ENCODE measurements at places on chromosomes 4 and X. TPM values are rescaled to one million over a fixed set of nuclear protein-coding genes. Genes with fewer than 3 reads are reported as not detected.

DNA sequence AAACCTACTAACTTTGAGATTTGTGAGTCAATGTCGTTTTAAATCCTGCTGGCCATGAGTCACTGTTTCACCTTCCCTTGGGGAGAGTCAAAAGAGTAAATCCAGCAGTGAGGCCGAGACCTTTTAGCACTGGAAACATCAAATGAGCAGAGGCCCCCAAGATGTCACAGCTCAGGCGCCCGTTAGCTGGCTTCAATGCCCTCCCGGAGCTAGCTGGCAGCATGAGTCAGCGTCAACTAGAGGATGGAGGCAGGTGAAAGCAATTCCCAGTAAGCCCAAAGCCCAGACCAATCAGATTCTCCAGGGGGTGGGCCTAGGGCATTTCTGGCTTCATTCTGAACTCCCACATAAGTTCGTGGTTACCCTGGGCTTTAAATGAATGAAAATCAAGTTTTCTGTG lies 170.9 kb downstream of the CLCN4 start:
- no peak for DNase-seq

DNA sequence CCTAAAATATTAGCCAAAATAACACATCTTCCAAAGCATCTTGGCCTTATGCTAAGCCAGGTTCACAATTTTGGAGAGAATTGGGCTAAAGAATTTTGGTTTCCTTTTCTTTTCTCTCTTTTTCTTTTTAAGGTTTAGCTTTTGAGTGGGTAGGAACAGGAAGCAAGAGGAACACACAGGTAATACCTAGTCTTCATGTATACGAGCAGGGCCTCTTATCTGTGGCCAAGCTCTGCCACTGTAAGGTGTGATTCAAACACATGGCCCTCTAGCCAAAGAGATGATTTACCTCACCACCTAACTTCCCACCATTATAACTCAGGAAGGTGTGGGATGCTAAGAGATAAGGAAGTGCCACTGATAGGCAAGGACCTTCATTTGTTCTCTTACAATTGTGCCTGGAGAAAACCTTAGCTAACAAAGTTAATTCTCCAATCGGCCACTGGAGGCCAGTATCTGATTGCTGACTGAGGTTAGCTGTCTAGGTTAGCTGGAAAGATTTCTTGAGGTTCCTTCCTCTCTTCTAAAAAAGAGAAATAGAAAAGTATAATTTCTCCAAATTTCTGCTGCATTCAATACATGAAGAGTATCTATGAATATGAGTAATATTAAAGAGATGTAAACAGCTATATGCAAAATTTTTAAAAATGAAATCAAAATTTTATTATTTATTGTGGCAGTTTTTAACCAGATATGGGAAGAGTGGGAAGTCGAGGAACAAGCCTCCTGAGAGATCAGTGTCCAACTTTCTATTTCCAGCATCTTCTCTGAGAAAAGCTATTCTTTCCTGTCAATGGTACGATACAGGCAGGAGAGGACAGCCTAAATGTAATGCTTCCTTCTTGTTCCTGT lies 30.1 kb upstream of the BBS7 start:
- no peak for DNase-seq

DNA sequence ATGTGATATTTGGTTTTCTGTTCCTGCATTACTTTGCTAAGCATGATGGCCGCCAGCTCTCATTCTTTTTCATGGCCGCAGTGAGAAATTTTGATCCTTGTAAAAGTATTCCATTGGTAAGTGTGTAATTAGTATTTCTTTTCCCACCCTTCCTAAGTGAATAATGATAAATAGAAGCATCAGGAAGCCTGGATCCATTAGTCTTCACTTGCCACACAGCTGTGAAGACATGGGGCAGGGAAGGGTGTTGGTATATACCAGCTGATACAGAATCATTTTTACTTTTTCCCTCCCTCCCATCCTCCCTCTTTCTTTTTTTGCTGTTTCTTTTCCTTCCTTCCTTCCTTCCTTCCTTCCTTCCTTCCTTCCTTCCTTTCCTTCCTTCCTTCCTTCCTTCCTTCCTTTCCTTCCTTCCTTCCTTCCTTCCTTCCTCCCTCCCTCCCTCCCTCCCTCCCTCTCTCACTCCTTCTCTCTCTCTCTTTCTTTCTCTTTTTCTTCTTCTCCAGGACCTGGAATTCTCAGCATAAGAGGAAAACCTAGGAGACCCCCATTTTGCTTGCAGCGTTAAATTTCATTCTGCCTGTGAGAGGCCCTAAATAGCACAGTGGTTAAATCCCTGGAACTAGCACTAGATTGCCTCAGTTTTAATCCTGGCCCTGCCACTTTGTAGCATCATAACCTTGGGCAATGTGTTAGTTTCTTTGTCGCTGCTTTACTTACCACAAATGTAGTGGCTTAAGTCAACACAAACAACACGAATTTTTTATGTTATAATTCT lies 1.4 kb upstream of the NR0B1 start:
- no peak for DNase-seq

GRCh38 chr4:96681218-96681617 lies 841.3 kb downstream of the PDHA2 start:
- DNase-seq, result no peak

GRCh38 chrX:65576160-65576559 lies 41.6 kb upstream of the LAS1L start:
- DNase-seq, result no peak

DNA sequence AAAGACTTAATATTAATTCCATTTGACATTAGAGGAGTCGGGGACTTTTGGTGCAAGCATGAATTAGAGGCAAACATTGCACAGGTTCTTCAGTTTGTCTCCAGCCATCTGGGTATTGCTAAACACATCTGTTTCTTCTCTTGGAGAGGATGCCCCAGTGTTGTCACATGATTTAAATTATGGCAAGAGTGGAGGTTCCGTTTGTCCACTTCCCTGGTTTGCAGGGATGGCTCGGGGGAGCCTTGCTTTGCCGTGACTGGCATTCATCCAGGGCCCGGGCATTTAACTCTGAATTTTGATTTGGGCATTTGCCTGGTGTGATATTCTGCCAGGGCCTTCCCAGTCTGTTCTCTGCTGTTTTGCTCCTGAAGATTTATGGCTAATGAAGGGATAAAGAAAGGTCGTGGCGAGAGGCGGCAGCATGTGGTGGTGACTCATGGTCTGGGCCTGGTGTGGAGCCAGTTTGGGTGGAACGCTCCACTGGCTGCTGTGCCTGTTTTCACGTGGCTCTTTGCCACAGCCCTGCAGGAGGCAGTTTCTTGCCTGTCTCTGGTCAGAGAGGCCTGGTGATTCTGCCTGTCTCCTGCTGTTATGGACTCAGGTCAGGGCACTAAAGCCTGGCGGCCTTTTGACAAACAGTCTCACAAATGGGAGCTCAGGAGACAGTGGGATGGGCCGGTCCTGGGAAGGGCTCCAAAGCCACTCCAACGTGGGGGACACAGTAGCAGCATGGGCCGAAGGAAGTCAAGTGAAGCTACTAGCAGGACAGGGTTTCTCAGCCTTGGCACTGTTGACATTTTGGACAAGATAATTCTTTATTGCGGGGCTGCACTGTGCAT lies 99.4 kb upstream of the PGRMC2 start:
- DNase-seq, result peak; percentile 76

ADAD1 gene
- total RNA-seq, result not detected

DNA sequence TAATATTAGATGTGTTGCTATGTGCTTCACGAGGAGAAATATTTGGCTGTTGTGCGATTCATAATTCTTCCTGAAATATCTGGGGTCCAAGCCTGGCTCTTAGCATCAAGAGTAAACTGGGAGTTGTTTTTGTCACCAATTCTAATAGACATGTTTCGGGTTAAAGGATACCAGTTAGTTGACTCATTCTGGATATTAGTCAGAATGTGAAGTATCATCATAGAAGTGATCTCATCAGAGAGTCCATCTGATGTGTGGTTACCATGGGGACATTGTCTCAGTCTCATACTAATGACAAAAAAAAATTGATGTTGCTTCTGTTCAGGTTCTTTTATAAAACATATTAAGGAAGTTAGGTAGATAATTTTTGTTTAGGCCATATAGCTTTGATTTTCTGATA lies 57.2 kb upstream of the MTMR1 start:
- DNase-seq, result no peak
